ENCODE measurements at places on chromosomes 1 and 21.

DNA sequence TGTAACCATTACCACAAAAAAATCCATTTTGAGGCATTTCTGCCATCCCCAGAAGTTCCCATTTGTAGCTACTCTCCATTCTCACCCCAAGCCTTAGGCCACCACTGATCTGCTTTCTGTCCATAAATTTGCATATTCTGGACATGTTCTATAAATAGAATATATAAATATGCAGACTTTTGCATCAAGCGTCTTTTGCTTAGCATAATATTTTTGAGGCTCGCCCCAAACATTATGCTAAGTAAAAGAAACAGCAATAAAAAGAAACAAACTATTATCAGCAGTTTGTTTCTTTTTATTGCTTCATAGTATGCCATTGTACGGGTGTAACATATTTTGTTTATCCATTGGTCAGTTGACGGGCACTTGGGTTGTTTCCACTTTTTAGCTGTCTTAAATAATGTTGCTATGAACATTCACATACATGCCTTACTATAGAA lies 7.9 kb downstream of the TFAP2E start:
- no peak for DNase-seq

- DNase-seq, result no peak
Observed at GRCh38 chr1:209155546-209155945, 428.0 kb upstream of the CAMK1G start.

DNA sequence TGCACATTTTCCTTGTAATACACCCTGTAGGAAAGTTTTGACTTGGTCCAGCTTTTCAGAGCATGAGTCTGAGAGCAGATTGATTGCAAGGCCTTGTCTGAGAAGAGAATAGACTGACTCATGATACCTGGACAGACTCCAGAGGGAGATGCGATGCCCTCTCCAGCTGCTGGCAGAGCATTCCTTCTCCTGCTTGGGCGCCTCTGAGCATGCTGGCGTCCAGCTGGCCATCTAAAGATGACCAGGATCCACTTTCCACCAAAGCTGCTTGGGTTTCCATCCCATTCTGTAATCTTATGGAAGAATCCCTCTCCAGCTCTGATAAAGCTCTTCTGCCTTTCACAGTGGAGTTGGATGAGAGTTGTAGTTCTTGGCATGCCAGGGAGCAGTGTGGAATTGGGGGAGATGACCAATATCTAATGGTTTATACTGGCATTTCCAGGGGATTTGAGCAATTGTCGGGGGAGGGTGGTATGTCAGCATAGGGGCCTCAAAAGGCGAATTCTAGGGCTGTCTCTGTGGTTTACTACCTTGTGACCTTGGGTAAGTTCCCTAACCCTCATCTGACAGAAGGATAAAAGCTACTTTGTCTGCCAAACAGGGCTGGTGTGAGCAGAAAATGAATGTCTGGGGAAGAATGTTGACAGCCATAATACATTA lies 19.5 kb downstream of the SZRD1 start:
- DNase-seq, result no peak

GRCh38 chr1:67040405-67040804 lies 13.5 kb downstream of the SLC35D1 start:
- no peak for DNase-seq

- no peak for DNase-seq
Observed at GRCh38 chr1:184953600-184954219, 20.6 kb downstream of the NIBAN1 start.

GRCh38 chr1:245715970-245716369 lies 561.2 kb downstream of the KIF26B start:
- no peak for DNase-seq

GRCh38 chr1:17091252-17091651 lies 28.0 kb downstream of the PADI2 start:
- no peak for DNase-seq

DNA sequence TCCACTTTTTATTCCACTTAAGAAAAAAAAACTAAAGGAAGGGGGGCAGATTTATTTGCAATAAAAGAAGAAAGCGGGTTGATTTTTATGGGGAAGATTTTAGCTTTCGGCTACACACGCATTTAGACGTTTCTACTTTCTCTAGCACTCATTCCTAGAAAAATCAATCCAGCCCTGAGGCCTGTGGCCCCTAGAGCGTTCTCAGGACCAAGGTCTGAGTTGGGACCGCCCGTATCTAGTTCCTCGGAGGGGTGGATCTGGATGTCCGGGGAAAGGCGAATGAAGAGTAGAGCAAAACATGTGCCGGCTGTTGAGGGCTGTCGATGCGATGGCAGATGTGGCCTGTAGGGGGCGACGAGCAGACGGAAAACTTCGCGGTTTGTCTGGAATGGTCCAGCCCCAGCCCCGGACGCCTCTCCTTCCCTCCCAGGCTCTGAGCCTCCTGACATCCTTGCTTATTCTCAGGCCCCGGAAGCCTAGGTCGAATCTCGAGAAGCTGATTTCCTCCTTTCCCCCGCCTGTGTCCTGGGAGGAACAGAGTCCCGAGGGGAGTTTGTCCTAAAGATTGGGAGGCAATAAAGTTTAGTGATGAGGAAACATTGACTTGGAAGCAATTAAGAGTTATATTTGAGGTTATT lies 5.2 kb downstream of the FOXD3 start:
- peak; percentile 74 for DNase-seq

DNA sequence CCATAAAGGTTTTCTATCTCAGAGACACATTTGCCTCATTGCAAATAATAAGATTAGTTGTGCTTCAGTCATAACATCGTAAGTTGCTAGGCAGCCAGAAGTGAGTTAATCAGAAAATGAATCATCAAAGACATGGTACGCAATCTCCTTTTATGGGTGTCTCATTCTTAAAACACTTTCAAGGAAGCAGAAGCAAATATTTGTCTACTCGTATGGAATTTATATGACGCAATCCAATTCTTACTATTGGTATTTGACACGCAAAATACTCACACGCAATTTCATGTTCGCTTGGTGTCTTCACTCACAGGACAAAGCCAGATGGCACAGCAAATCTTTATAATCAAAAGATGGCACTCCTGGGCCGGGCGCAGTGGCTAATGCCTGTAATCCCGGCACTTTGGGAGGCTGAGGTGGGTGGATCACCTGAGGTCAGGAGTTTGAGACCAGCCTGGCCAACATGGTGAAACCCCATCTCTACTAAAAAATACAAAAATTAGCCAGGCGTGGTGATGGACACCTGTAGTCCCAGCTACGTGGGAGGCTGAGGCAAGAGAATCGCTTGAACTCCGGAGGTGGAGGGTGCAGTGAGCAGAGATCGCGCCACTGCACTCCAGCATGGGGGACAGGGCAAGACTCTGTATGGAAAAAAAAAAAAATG lies 56.4 kb downstream of the HLCS start:
- peak; percentile 47 for DNase-seq

- DNase-seq, result no peak
Observed at GRCh38 chr1:244369256-244370057, 82.3 kb downstream of the ADSS2 start.

DNA sequence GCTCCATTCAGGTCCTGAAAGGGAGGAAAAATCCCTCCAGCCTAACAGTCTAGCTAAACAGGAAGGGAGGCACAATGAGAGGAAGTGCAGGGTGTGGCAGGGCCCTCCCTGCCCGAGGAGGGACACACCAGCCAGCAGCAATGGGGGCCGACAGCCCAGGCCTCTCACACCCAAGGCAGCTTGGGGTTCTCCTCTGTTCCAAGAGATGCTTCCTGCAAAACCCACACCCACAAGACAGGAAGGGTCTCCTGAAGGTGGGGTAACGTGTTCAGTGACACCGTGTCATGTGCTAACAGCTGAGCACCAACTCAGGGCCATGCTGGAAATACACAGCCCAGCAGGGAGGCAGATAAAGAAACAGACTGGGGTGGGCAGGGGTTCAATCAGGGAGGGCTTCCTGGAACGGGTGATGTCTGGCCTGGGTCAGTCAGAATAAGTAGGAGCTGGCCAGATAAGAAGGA lies 10.2 kb downstream of the ECE1 start:
- DNase-seq, result no peak

DNA sequence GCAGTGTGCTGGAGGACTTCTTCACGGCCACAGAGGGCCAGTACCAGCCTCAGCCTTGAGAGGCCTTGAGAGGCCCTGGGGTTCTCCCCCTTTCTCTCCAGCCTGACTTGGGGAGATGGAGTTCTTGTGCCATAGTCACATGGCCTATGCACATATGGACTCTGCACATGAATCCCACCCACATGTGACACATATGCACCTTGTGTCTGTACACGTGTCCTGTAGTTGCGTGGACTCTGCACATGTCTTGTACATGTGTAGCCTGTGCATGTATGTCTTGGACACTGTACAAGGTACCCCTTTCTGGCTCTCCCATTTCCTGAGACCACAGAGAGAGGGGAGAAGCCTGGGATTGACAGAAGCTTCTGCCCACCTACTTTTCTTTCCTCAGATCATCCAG lies 6.2 kb upstream of the HDAC1 start:
- no peak for DNase-seq

GRCh38 chr1:245330951-245331350 lies 176.2 kb downstream of the KIF26B start:
- no peak for DNase-seq

DNA sequence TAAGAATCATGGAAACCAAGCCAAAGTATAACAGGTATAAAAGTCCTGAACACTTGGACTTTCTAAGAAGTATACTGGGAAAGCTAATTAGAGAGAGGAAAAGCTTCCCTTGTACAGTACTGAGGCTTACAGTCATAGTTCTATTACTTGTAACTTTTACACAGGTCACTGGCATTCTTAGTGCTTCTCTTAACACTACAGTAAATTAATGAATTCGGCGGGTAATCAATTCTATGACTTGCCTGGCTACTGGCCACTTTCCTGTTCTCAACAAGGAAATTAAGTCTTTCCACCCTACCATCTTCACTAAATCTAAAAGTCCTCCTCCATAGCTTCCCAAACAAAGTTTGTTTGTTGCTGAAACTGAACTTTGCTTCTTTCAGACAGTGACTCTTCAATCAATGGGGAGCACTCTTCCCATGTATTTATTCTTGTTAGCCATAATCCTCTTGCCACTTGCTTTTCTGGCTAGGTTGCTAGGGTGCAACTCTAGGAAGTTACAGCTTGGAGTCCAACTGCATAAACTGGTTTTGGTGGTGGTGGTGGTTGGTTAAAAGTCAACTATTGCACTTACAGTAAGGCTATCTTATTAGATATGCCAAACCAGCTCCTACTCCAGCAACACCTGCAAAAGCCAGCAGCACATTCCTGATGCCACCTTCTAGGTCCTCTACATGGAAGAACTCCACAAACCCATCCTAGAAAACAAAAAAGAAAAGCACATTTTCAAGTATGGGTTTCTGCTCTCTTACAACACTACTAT lies 2.4 kb downstream of the MCL1 start:
- DNase-seq, result no peak

- no peak for DNase-seq
Observed at GRCh38 chr1:201265756-201266155, 17.6 kb upstream of the PKP1 start.

GRCh38 chr1:113931451-113931851 lies 2.3 kb downstream of the HIPK1 start:
- DNase-seq, result no peak

GRCh38 chr21:29293495-29293894 lies 5.2 kb upstream of the BACH1 start:
- no peak for DNase-seq

- no peak for DNase-seq
Observed at GRCh38 chr1:60251426-60251825, 177.9 kb upstream of the C1orf87 start.

GRCh38 chr1:161069241-161069640 lies 450 bp downstream of the ARHGAP30 start:
- peak; percentile 37 for DNase-seq

- no peak for DNase-seq
Observed at GRCh38 chr1:234504969-234505768, 26.2 kb upstream of the TARBP1 start.

- no peak for DNase-seq
Observed at GRCh38 chr1:168531615-168532345, 12.0 kb downstream of the XCL2 start.
